ENCODE measurements at places on chromosomes 1 and 21.

GRCh38 chr1:227604446-227604845, 41.1 kb downstream of the ZNF678 start:
- DNase-seq = no peak

GRCh38 chr1:208247696-208248095, 3.5 kb upstream of the PLXNA2 start:
- DNase-seq = no peak

- DNase-seq = no peak
Observed at GRCh38 chr1:228883535-228883934, 148.3 kb downstream of the RHOU start.

DNA sequence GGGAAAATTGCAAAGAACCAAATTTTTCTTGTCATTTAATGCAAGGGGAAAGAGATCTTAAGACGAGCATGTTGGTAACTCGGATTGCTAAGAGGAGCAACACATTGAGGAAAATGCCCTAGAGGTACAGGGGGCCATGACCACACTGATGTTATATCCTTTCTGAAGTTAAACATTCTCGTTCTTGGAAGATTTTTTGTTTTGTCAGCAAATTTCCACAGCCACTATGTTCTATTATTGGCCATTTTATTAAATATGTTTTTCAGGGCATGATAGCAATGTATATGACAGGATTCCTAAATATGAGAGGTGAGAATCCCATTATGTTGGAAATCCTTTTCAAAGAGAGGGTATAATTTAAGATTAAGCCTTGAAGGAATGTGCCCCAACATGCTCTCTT, 627.2 kb upstream of the PKN2 start:
- DNase-seq = no peak

DNA sequence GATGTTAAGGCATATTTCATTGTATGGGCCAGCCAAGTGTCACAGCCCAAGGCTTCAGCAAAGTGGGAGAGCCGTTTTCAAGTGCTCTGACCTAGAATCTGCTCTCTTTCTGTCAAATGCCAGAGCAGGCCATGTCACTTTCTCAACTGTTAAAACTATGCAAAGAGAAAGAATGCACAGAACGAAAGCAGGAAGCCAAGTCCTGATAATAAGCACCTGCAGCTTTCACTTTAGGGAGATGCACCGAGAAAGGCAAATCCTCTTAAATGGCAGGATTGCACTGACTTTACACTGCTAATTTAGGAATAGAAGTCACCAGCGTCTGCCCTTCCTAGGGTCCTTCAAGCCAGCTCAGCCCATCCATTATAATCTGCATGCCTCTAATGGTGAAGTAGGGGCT, 49.2 kb upstream of the NTPCR start:
- DNase-seq = no peak

GRCh38 chr1:172323686-172324085, 96.8 kb upstream of the C1orf105 start:
- no peak for DNase-seq

DNA sequence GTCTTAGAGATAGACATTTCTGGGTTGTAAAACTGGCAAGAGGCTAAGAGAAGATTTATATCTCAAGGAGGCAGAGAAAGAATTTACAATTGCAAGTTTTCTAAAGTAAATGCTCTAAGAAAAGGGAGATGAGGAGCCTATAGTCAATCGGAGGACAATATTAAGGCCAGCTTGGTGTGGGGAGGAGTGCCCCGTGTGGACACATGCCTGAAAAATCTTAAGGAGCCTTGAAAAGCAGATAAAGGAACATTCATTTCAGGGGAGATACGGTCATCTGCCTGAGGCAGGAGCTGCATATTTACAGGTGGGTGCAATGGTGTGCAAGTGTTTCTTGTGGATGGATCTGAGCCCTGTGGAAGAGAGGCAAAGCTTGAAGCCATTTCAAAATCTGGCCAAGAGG, 25.6 kb downstream of the FCRL2 start:
- no peak for DNase-seq

DNA sequence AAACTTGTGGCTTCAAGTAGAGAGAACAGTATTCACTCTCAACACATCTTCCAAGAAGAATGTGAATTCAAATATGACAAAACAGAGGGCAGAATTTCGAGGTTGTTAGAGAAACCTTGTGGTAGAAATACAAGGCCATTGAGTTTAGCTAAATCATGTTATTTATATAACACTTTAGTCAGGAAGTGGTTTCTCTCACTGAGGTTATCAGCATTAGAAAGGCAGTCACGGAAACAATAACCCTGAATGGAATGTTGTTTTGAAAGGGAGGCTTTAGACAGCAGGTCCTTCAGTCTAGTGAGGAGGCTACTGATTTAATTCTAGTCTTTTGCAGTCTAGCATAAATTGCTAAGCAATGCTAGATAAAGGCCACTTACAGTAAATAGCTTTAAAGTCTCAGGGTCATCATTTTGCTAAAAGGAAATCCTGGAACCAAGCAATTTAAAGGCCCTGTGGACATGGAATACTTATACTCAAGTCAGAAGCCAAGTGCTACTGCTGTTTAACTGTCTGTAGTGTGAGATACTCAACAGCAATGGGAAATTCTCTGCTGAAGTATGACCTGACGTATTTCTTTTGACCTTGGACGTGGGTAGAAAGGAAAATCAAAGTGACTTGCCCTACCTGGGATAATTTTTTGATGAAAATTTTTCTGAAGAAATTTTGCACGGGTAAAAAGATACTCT, 89.0 kb upstream of the CHODL start:
- no peak for DNase-seq

DNA sequence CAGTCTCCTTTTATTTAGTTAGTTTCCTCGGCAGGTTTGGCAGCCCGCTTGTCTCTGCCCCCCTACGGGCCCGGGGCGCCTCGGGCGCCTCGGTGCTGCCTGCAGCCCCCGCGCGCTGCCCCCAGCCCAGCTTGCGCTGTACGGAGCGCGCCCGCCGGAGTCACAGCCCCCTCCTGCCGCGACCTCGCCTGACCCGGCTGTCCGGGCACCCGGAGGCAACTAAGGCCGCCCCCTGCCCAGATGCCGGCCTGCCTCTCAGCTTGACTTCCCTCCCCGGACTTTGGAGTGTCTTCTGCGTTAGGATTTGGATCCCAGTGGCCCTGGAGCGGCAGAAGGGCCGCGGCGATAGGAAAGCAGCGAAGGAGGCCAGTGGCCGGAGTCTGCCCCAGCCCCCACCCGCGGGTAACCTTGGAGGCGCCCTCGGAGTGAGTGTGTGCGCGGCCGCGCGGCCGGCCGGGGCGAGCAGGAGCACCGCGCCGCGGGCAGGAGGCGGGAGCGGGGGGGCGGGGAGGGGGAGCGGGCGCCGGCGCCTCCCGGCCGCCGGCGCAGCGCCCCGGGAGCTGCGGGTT, 7.6 kb downstream of the CDKN2C start:
- DNase-seq = peak; percentile 16

DNA sequence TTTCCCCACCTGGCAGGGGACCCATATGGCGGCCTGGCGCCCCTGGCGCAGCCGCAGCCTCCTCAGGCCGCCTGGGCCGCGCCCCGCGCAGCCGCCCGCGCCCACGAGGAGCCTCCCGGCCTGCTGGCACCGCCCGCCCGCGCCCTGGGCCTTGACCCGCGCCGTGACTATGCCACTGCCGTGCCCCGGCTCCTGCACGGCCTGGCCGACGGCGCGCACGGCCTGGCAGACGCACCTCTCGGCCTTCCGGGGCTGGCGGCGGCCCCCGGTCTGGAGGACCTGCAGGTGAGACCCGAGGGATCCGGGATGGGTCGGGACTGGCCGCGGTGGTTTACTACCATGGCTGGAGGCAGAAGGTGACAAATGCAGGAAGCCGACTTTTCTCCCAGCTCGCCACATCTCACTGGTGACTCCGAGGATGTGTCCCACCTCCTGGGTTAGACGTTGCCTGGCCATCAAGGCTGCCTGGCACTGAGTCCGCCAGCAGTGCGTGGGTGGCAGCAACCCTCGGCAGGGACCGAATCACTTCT, 1.1 kb downstream of the TFAP2E start:
- no peak for DNase-seq

- DNase-seq = peak; percentile 60
Observed at GRCh38 chr21:45541221-45542039, 810 bp downstream of the SLC19A1 start.

DNA sequence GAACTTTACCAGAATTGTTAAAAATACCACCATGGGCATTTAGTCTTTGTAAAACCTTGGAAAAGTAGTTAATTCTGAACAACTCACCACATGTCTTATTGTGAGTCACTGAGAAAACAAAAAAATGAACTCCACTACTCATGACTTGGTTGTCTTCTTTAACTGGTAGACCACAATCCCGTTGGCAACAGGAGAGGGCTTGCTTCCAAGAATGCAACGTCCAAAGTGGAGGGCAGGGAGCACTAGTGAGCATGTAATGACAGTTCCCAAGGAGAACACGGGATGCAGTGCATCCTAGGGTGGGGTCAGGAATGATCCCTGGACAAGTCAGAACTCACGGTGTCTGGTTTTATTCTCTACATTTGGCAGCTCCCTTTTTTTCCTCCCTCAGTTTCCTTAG, 15.2 kb upstream of the HMCN1 start:
- no peak for DNase-seq

- DNase-seq = no peak
Observed at GRCh38 chr1:173451981-173452380, 25.2 kb upstream of the PRDX6 start.

- peak; percentile 47 for DNase-seq
Observed at GRCh38 chr1:181062836-181063428, 25.6 kb upstream of the IER5 start.

GRCh38 chr1:244730934-244731434, 78.1 kb downstream of the DESI2 start:
- DNase-seq = no peak

GRCh38 chr1:66624412-66625060, 90.6 kb downstream of the SGIP1 start:
- DNase-seq = no peak

DNA sequence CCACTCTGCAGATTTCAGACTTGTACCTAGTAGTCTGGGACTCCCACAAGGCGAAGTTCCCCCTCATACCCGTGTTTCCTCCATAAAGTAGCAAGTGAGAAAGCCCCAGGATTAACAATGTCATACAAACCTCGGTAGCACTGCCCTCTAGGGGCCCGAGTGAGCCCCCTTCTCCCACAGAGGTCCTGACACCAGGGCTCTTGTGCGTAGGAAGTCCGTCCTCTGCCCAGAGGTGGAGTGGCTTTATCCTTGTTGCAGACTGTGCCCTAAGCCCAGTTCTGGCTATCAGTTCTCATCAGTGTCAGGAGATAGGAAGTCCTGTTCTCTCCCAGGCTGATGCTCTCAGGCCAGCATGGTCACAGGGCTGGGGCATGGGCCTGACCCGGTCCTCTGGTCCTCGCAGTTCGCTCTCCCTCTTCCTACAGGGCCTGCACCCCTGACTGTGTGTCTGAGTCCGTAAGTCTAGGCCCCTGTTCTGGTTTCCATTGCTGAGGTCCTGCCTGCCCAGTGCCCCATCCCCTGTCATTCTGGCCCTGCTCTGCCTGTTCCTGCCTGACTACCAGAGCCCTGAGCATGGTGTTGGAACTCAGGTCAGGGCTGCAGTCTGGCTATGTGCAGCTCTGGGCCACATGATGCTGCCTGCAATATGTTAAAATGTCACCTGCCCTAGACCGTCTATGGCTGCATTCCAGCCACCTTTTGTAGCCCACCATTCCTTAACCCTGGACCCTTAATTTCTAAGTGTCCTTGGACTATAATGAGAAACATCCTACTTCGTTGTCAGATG, 285.6 kb downstream of the ASTN1 start:
- no peak for DNase-seq

DNA sequence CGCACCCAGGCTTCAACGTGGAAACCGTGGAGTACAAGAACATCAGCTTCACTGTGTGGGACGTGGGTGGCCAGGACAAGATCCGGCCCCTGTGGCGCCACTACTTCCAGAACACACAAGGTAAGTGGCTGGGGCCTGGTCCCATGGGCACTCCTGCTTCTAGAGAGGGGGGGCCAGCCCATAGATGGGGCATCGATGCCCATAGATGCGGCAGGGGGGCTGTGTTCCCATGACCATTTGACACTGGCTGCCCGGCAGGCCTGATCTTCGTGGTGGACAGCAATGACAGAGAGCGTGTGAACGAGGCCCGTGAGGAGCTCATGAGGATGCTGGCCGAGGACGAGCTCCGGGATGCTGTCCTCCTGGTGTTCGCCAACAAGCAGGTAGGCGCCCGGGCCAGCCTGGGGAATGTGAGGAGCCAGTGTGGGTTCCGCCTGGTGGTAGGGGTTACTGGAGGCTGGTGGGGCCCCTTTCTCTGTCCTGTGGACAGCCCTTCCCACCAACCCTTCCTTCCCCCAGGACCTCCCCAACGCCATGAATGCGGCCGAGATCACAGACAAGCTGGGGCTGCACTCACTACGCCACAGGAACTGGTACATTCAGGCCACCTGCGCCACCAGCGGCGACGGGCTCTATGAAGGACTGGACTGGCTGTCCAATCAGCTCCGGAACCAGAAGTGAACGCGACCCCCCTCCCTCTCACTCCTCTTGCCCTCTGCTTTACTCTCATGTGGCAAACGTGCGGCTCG, 5.6 kb downstream of the C1orf35 start:
- DNase-seq = no peak
